ENCODE measurements at places on chromosomes 1 and 21.

DNA sequence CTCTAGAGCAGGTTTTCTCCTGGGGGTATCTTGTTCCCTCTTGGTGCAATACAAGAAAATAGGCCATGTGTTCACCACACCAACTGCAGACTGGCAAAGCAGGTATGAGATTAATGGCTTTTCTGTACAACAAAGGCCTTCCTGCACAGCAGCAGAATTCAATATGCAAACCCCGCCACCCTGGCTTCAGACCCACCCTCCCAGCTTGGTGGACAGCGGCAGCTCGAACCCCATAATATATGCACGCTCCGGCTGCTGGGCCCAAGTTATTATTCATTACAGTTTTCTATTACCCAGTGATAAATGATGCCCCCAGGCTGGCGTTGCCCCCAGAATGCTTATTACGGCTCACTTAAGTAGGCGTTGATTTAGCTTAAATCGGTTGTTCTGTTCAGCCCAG is 144.2 kb downstream of the RRAGC start:
- DNase-seq: no peak

DNA sequence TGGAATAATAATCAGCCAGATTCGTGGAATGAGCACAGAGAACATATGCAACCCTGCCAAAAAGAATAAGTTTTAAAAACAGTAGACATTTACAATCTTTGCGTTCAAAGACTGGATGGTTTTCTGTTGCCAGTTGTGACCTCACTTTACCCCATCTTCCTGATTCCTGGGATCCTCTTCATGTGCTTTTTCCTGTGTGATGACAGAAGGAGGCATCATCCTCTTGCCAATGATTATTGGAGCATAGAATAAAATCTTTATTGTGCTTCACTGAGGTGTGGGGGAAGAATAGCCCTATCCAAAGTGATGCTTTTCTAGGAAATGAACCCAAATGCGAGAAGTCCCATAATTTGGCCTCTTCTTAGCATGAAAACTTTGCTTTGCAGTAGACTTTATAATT is 15.0 kb upstream of the BARHL2 start:
- DNase-seq: no peak

- DNase-seq: peak; percentile 67
Measured at GRCh38 chr1:13892671-13893325, 192.8 kb downstream of the PRDM2 start.

DNA sequence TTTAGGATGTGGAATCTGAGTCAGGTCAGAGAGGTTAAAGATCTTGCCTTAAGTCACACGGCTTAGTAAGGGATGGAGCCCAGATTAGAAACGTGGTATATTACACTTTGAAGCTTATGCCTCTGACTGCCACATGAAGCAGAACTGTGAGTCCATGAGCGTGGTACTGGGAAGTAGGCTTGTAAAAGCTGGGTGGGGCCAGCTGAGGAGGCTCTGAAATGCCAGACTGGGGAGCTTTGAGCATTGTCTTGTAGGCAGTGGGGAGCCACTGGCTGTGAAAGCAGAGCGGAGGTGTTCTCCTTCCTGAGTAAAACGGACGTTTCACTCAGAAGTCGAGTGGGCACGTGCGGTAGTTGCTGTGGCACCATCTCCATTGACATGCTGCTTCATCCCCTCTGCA is 72.6 kb upstream of the USP24 start:
- no peak for DNase-seq

GRCh38 chr1:12067900-12068821 is 5.1 kb downstream of the TNFRSF8 start:
- peak; percentile 48 for DNase-seq

GRCh38 chr1:33763406-33763805 is 100.5 kb upstream of the HMGB4 start:
- DNase-seq: peak; percentile 79

DNA sequence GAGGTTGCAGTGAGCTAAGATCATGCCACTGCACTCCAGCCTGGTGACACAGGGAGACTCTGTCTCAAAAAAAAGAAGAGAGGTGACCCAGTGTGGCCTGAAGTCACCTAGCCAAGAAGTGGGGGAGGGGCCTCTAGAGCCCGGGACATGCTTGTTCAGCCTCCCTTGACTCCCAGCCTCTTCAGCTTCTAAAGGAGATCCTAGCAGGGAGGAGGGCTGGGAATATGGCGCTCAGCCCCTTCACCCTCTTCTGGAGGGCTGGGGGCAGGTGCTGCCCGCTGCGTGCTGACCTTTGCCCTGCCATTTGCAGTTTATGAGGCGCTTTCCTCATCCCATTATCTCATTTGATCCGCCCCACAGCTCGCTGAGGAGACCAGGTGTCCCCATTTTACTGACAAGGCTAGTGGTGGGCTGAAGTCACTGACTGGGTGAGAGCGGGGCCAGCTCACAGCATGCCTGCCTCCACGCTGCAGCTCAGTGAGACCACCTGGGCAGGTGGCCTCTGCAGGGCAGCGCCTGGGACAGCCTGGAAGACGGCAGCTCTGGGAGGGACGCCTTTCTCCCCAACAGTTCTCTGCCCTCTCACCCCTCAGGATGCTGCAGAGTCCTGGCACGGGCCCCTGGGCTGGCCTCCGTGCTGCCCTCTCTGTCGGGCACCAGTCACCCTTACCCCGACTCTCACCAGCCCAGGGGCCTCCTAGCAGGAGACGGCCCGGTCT is 7.5 kb downstream of the ELF3 start:
- no peak for DNase-seq

DNA sequence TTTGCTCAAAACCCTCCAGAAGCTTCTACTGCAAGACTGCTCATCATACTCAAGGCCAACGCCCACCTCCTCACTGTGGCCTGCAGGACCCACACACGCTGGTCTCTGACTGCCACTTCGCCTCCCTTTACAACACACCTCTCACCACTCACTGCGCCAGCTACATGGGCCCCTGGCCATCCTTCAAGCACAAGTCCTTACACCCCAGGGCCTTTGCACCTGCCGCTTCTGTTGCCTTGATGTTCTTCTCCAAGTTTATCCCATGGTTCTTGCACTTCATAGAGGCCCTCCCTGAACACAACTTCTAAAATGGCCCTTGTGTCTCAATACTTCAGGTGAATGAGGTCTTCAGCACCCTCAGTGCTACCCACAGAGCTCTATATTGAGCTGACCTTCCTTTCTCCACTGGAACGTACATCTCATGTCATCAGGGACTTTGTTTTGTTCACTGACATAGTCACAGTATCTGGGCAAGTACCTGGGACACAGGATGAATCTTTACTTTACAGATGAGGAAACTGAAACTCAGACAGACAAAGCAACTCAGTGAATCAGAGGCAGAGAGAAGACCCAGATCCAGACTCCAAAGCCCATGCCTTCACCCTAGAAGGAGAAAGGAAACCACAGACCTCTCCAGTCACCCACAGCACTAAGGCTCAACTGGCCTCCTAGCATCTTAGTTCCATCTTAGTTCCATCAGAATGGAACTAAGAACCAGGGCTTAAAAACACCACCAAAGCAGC is 34.7 kb upstream of the CLSTN1 start:
- DNase-seq: no peak

GRCh38 chr21:42601656-42602055 is 51.8 kb upstream of the PDE9A start:
- no peak for DNase-seq

DNA sequence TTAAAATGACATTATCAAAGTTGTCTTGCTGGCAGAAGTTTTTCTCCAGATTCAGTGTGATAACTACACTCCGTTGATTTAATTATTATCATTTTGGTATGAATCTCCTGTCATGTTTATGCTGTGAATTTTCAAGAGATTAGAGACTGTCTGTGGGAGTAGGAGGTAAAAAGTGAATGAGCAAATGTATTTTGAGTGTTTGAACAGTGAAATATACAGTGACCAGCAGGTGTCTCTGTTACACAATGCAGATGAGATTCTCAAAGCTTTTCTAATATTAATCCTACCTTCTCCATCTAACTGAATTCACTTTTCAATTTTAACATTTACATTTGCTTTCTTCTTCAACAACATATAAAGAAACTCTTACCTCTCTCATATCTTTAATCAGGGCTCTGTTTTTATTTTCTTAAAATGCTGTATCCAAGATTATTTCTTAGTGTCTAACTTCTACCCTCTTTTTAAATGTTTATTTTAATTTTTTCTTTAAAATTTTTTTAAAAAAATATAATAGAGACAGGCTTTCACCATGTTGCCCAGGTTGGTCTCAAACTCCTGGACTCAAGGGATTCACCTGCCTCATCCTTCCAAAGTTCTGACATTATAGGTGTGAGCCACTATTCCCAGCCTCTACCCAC is 20.9 kb upstream of the HSPA13 start:
- peak; percentile 18 for DNase-seq

GRCh38 chr21:44403106-44404020 is 49.9 kb downstream of the TRPM2 start:
- no peak for DNase-seq

Measured in urothelium cell line (cell line).